ENCODE measurements at places on chromosomes 2 and 18. TPM values are rescaled to one million over a fixed set of nuclear protein-coding genes. Genes with fewer than 3 reads are reported as not detected.
A peak's percentile ranks its signal among the peaks of the same experiment; 100 is the strongest.

GRCh38 chr18:48671561-48671945 lies 132.7 kb downstream of the CTIF start:
- H3K4me1 ChIP-seq = no peaks in the 10 kb centered on the region
- no peak for DNase-seq
- H3K27me3 ChIP-seq = no peaks in the 10 kb centered on the region
- no peak overlapping the region for H3K27ac ChIP-seq

GRCh38 chr18:10508591-10508990 lies 17.2 kb upstream of the NAPG start:
- no peak overlapping the region for H3K4me3 ChIP-seq
- no peak for DNase-seq
- H3K36me3 ChIP-seq = peaks cover 3% of the 10 kb centered on the region
- H3K27ac ChIP-seq = no peak overlapping the region
- H3K4me1 ChIP-seq = no peaks in the 10 kb centered on the region
- H3K27me3 ChIP-seq = 0 out of 2 replicates have a peak, but pooled peaks cover 3% of the 10 kb centered on the region

GRCh38 chr2:12718015-12718671 lies 1.4 kb downstream of the TRIB2 start:
- H3K27me3 ChIP-seq = no peaks in the 10 kb centered on the region
- H3K27ac ChIP-seq = 0 out of 2 replicates have a peak overlapping the region, but pooled peaks have one; percentile 17
- H3K36me3 ChIP-seq = no peaks in the 10 kb centered on the region
- peaks cover 16% of the 10 kb centered on the region for H3K4me1 ChIP-seq
- H3K4me3 ChIP-seq = peak overlapping the region; percentile 78

GRCh38 chr2:200300638-200301314 lies 5.7 kb upstream of the SPATS2L start:
- no peak overlapping the region for H3K27ac ChIP-seq
- H3K4me3 ChIP-seq = no peak overlapping the region
- H3K27me3 ChIP-seq = no peaks in the 10 kb centered on the region
- peaks cover 3% of the 10 kb centered on the region for H3K4me1 ChIP-seq
- H3K36me3 ChIP-seq = no peaks in the 10 kb centered on the region

- H3K4me3 ChIP-seq = no peak overlapping the region
- no peak overlapping the region for H3K27ac ChIP-seq
- H3K27me3 ChIP-seq = no peaks in the 10 kb centered on the region
- DNase-seq = no peak
Measured at GRCh38 chr2:46390036-46390435, 89.3 kb upstream of the TMEM247 start.

GRCh38 chr2:121284463-121285449 lies at the start of gene TFCP2L1:
Gene TFCP2L1, minus strand, starts transcription at chr2:121285202. Its CDS starts 93 bp downstream, at chr2:121285109.
- peaks cover 24% of the 10 kb centered on the region for H3K27me3 ChIP-seq
- H3K4me3 ChIP-seq = peak within 1 kb of the TSS; percentile 49
- no peak within 1 kb of the TSS for H3K27ac ChIP-seq
- H3K36me3 ChIP-seq = no peaks in the 10 kb centered on the region
- H3K4me1 ChIP-seq = no peaks in the 10 kb centered on the region

- no peaks in the 10 kb centered on the region for H3K36me3 ChIP-seq
- no peak overlapping the region for H3K27ac ChIP-seq
- no peak for DNase-seq
- no peaks in the 10 kb centered on the region for H3K27me3 ChIP-seq
Measured at GRCh38 chr2:37875403-37875906, 49.6 kb upstream of the RMDN2 start.

GRCh38 chr18:72056171-72056570 lies 488.0 kb downstream of the CBLN2 start:
- no peak overlapping the region for H3K4me3 ChIP-seq
- no peaks in the 10 kb centered on the region for H3K27me3 ChIP-seq
- DNase-seq = no peak
- H3K4me1 ChIP-seq = no peaks in the 10 kb centered on the region
- no peak overlapping the region for H3K27ac ChIP-seq
- no peaks in the 10 kb centered on the region for H3K36me3 ChIP-seq

- peak overlapping the region; percentile 92 for H3K27ac ChIP-seq
- H3K4me1 ChIP-seq = peaks cover 7% of the 10 kb centered on the region
- no peaks in the 10 kb centered on the region for H3K27me3 ChIP-seq
- peaks cover 11% of the 10 kb centered on the region for H3K36me3 ChIP-seq
Measured at GRCh38 chr2:216109962-216110614, 940 bp downstream of the XRCC5 start.

DNA sequence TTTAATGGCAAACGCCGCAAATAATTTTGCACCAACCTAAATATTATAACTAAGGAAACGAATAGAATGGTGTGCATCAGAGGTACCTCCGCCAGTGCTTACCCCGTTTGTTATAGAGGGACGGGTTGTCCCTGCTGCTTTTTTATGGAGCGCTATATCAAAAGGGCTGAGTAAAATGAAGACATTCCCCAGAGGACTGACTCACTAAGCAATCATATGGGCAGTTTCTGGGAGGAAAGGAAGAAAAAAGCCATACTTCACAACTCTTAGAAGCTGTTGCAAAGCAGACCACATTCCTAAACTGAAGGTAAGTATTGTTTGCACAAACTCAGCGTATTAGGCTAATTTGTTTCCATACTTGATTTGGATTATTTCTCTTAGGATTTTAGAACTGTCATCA lies 12.9 kb downstream of the ID2 start:
- no peak overlapping the region for H3K27ac ChIP-seq
- no peak overlapping the region for H3K4me3 ChIP-seq
- no peak for DNase-seq
- no peaks in the 10 kb centered on the region for H3K4me1 ChIP-seq

GRCh38 chr2:187169864-187170263 lies 278.2 kb downstream of the CALCRL start:
- DNase-seq = no peak
- no peaks in the 10 kb centered on the region for H3K4me1 ChIP-seq
- H3K27me3 ChIP-seq = no peaks in the 10 kb centered on the region
- H3K27ac ChIP-seq = no peak overlapping the region
- H3K4me3 ChIP-seq = no peak overlapping the region

DNA sequence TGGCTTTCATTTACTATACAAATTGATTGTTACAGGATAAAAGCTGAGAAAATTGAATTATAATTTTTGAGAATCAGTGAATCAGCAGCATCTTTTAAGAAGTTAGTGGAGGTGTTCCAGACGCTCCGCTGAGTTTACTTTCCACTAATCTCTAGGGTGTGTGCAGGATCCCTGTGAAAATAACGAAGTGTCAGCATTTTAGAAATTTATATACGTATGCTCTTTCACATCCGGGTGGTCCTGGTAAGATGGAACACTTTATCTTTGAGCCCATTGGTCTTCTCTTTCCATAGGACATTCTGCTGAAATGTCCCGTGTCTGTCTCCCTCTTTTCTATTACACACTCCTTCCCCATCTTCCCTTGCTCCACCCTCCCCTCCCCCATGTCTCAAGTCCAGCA lies 268.6 kb upstream of the LRRTM1 start:
- H3K27me3 ChIP-seq = no peaks in the 10 kb centered on the region
- DNase-seq = no peak
- no peak overlapping the region for H3K4me3 ChIP-seq
- no peaks in the 10 kb centered on the region for H3K4me1 ChIP-seq
- H3K27ac ChIP-seq = no peak overlapping the region

DNA sequence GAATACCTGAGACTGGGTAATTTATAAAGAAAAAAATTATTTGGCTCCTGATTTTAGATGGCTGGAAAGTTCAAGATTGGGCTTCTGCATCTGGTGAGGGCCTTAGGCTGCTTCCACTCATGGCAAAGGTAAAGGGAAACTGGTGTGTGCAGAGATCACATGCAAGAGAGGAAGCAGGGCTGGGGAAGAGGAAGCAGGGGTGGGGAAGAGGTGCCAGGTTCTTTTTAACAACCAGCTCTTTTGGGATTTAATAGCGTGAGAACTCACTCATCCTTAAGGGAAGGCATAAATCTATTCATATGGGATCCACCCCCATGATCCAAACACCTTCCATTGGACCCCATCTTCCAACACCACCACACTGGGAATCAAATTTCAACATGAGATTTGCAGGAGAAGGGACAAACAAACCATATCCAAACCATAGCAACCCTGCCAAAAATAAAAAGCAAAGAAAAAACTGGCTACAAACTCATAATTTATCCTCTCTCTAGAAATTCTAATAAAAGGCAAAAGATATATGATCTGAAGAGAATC lies 30.4 kb downstream of the PRKRA start:
- no peaks in the 10 kb centered on the region for H3K36me3 ChIP-seq
- H3K27me3 ChIP-seq = no peaks in the 10 kb centered on the region
- H3K27ac ChIP-seq = no peak overlapping the region
- H3K4me1 ChIP-seq = no peaks in the 10 kb centered on the region

DNA sequence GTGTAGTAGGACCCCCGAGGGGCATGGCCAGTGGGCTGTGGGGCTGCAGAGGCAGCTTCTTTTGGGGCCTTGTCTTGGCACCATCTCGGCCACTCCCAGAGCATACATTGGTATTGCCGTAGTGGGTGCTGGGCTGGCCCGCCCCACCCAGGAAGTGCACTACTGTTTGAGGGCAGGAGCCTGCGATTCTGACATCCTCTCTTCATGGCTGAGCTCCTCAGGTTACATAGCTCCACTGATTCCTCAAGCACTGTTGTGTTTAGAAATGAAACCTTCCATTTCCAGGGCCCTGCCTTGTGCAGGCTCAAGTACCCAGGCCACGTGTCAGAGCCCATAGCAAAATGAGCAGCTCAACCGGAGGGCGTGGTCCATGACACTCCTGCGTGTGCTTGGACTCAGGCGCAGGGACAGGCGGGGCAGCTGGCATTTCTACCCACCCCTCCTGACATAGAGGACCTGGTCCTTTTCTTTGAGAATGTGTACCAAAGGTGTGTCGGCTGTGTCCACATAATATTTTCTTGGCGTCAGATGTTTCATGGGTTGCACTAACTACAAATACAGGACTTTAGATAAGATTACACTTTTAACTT lies 67.9 kb downstream of the DGKD start:
- no peaks in the 10 kb centered on the region for H3K27me3 ChIP-seq
- no peak overlapping the region for H3K4me3 ChIP-seq
- no peak overlapping the region for H3K27ac ChIP-seq

GRCh38 chr2:7325186-7325585 lies 408.0 kb downstream of the RNF144A start:
- no peak overlapping the region for H3K27ac ChIP-seq
- no peaks in the 10 kb centered on the region for H3K36me3 ChIP-seq
- no peaks in the 10 kb centered on the region for H3K27me3 ChIP-seq
- no peaks in the 10 kb centered on the region for H3K4me1 ChIP-seq
- no peak overlapping the region for H3K4me3 ChIP-seq

DNA sequence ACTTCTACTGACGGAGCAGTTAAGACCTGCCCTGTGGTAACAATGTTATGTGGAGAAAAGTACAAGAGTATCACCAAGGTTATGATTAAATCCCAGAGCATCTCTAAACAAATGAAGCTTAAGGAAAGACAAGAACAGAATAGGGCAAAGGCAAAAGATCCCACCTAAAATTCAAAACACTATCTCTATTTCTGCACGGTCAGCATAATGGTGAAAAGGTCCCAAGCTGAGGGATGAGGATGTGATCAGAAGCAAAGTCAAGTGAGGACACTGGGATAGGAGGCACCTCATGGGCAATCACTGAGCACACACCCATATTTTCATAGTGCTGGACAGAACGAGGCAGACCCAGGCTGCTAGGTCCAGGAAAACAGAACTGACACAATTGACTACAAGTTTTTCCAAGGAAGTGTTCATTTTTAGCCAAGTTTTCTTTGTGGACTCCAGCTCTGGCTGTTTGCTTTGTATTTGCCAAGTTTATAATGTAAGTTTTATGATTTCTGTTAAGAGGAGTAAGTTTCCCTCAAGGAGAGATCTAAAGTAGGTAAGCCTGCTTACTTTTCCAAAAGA lies 77.8 kb downstream of the NCKAP5 start:
- H3K27ac ChIP-seq = no peak overlapping the region
- H3K36me3 ChIP-seq = no peaks in the 10 kb centered on the region
- no peaks in the 10 kb centered on the region for H3K4me1 ChIP-seq
- H3K27me3 ChIP-seq = no peaks in the 10 kb centered on the region

DNA sequence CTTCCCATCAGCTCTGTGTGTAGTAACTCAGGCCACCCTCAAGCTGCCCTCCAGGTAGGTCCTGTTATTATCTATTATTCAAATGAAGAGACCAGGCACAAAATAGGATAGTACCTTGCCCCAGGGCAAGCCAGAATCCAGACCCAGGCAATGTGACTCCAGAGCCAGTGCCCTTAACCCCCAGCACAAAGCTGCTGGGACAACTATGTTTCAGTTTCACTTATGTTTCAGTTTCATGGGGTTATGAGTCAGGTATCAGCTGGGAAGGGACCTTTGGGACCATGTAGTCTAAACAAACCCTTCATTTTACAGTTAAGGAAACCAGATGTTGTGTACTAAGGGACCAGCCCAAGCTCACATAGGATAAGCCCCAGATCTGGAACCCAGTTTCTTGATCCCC lies 10.0 kb downstream of the HK2 start:
- no peaks in the 10 kb centered on the region for H3K27me3 ChIP-seq
- DNase-seq = no peak
- no peak overlapping the region for H3K4me3 ChIP-seq
- peaks cover 42% of the 10 kb centered on the region for H3K4me1 ChIP-seq
- H3K27ac ChIP-seq = no peak overlapping the region
- H3K36me3 ChIP-seq = no peaks in the 10 kb centered on the region

- no peaks in the 10 kb centered on the region for H3K27me3 ChIP-seq
- H3K36me3 ChIP-seq = no peaks in the 10 kb centered on the region
- H3K27ac ChIP-seq = no peak overlapping the region
- H3K4me3 ChIP-seq = no peak overlapping the region
- H3K4me1 ChIP-seq = peaks cover 4% of the 10 kb centered on the region
Measured at GRCh38 chr18:48620071-48620470, 81.2 kb downstream of the CTIF start.

- DNase-seq = no peak
- H3K36me3 ChIP-seq = no peaks in the 10 kb centered on the region
- no peaks in the 10 kb centered on the region for H3K27me3 ChIP-seq
- H3K4me3 ChIP-seq = no peak overlapping the region
Measured at GRCh38 chr2:241885946-241886643, 16.6 kb downstream of the RTP5 start.

DNA sequence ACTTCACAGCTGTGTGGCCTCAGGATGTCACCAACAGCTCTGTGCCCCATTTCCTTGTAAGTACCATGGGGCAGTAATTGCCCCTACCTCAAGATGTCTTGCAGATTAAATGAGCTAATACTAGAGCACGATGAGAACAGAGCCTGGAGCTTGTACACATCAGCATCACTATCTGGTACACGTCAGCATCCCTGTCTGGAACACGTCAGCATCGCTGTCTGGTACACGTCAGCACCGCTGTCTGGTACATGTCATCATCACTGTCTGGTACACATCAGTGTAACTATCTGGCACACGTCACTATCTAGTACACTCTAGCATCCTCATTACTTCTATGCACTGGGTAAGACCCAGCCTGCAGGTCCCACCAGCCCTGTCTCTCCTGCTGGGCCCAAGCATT lies 37.2 kb downstream of the AQP12A start:
- no peaks in the 10 kb centered on the region for H3K4me1 ChIP-seq
- peaks cover 50% of the 10 kb centered on the region for H3K36me3 ChIP-seq
- no peak overlapping the region for H3K4me3 ChIP-seq
- DNase-seq = no peak
- no peaks in the 10 kb centered on the region for H3K27me3 ChIP-seq

GRCh38 chr2:216113572-216113971 lies 4.4 kb downstream of the XRCC5 start:
- H3K27me3 ChIP-seq = no peaks in the 10 kb centered on the region
- peaks cover 15% of the 10 kb centered on the region for H3K4me1 ChIP-seq
- no peak for DNase-seq
- H3K27ac ChIP-seq = no peak overlapping the region
- H3K36me3 ChIP-seq = peaks cover 53% of the 10 kb centered on the region

LYG2 gene
- not detected for total RNA-seq

MRO gene
- total RNA-seq = 0.67 TPM

ASTL gene
- 0.60 TPM for total RNA-seq

COL6A3 gene
- total RNA-seq = 3.4 TPM

LIMS2 gene
- total RNA-seq = 4.9 TPM

TLX2 gene
- 0.17 TPM for total RNA-seq

EFEMP1 gene
- 14.0 TPM for total RNA-seq

ERLEC1 gene
- 23.8 TPM for total RNA-seq

UGT1A7 gene
- total RNA-seq = not detected

SP140 gene
- total RNA-seq = 1.7 TPM

DYNAP gene
- 0.22 TPM for total RNA-seq

Measured in H1 (cell line).